Muscle of arm (tissue), 14 donors: ENCODE measurements at places on chromosomes 2 and 18.

DNA sequence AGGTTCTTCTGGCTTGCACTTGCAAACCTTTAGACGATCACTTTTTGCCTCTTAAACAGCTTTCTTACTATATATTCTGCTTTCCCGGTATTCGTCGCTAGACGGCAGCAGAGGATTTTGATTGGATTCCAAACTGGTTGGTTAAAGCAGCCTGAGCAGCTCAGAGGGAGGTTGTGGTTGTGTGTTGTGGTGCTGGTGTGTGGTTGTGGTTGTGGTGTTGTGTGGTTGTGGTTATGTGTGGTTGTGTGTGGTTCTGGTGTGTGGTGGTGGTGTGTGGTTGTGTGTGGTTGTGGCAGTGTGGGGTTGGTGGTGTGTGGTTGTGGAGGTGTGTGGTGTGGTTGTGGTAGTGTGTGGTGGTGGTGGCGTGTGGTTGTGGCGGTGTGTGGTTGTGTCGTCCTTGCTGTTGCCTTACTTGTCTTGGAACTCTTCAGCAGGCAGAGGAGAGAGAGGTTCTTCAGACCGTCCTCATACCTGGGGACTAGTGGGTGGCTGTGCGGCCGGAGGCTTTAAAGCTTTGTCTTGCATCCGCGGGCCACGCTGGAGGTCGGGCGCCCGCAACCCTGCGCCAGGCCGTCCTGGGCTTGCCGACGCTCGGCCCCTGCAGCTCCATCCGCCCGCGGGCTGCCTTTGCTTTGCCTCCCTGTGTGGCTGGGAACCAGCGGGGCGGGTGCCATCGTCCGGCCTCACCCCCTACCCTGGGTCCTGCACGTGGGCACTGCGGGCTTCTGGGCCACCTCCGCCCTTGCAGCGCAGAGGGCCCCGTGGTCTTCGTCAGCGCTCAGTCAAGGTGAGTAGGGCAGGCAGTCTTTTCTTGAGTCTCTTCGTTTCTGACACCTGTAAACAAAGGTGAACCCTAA lies 190.8 kb downstream of the ARHGAP28 start:
- DNase-seq: peak; percentile 58

GRCh38 chr2:20634507-20635112 lies 16.3 kb downstream of the HS1BP3 start:
- no peak for DNase-seq

GRCh38 chr2:70330476-70330875 lies 28.6 kb upstream of the FAM136A start:
- DNase-seq: no peak

GRCh38 chr2:110770959-110771431 lies 38.6 kb downstream of the ACOXL start:
- peak; percentile 88 for DNase-seq

DNA sequence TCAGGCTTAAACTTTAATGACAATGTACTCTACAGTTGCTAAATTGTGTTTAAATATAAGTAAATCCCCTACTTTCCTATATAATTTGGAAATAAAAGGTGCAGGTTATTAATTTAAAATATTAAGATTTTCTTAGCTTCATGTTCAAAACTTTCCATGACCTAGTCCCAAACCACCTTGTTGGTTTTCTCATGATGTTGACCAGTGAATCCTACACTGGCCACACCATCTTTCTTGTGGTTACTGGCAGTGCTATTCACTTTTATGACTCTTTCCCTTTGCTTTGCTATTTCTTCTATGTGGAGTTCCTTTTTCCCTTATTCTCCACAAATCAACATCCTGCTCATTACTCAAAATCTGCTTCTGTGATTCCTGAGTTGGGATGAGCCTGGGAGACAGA lies 138.6 kb upstream of the NDUFV2 start:
- DNase-seq: no peak

GRCh38 chr2:68845043-68845442 lies 26.2 kb downstream of the BMP10 start:
- DNase-seq: no peak

- no peak for DNase-seq
Measured at GRCh38 chr18:78813936-78814710, 165.5 kb upstream of the SALL3 start.

DNA sequence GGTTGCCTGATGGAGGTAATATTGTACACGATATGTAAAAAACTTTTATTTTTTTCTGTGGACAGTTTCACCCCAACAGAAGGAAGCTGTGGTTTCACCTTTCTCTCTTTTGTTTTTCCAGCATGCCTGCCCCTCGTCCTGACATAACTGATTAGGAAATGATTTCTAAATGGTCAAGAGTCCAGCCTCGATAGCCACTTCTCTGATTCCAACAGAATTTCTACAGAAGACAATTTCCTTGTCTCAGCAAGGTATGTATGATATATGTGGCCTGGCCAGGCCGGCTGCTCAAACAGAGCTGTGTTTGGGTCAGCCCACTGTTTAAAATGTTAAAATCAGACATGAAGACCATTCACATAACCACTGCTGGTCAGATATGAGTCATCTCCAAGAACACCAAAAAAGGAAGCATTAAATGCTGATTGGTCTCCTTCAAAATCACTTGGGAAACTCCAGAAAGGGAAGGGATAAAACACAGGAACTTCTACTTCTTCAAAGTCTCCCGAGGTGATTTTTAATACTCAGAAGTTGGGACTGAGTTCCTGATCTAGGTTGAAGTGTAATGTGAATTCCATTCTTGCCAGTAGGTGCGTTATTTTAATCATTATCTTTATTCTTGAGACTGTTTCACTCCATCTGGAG lies 22.3 kb downstream of the ATP8B1 start:
- DNase-seq: no peak

DNA sequence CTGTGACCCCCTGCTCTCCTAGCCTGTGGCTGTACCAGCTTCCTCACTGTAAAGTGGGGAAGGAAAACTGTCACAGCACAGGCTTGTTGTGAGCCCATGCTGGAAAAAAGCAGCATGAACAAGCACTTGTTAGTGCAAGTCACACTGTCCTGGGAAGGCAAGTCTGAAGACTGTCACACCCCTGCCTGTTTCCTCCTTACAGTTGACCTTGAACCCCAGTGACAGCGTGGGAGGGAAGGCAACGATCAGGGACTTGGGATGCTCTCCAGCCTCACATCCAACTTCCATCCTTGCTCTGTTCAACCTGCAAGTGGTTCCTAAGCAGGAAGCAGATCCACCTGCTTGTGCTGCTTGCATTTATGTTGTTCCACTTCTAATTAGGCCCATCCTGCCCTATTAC lies 311.3 kb upstream of the KLHL29 start:
- DNase-seq: no peak

GRCh38 chr18:46452820-46453219 lies 204.2 kb downstream of the LOXHD1 start:
- DNase-seq: no peak

DNA sequence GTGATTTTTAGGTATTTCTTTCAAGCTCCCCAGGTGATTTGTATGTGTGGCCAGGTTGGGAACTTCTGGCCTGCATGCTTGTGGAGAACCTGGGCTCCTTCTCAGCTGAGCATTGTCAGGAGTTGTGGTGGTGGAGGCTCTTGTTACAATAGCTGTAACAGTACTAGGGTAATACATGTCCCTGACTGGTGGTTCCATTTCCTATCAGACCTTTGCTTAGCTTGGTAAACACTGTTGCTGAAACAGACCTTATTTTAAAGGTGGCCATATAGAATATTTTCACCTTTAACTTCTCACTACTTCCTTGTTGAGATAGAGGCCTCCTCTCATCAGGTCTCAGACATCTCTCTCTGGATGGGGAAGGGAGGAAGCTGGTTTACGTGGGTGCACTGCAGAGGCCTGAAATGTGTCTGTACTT lies 79.2 kb downstream of the SETBP1 start:
- DNase-seq: no peak

GRCh38 chr2:68853035-68853434 lies 18.2 kb downstream of the BMP10 start:
- DNase-seq: no peak

GRCh38 chr2:120654381-120655134 lies 81.1 kb upstream of the GLI2 start:
- DNase-seq: no peak

DNA sequence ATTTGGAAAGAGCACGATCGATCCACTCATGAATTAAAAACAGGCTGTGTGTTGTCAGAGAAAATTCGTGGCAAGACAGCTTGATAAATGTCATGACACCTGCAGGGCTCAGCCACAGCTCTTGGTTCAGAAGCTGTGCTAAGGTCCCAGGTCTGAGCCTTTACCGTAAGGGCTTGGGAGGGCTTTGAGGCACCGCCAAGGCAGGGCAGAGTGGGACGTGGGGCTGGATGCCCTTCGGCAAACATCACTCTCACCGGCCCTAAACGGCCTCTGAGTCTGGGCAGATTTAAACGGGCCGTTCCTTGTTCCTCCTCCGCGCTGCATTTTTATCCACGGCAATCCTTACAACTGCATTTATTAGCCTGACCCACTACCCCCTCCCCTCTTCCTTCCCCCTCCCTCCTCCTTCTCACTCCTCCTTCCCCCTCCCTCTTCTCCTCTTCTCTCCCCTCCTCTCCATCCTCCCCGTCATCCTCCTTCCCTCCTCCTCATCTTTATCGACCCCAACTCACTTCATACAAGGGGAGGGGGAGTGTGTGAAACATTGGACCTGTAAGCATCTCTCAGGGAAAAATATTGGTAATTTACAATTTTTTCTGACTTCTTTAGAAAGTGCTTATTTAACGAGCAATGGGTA lies 33.9 kb downstream of the MBP start:
- DNase-seq: no peak

DNA sequence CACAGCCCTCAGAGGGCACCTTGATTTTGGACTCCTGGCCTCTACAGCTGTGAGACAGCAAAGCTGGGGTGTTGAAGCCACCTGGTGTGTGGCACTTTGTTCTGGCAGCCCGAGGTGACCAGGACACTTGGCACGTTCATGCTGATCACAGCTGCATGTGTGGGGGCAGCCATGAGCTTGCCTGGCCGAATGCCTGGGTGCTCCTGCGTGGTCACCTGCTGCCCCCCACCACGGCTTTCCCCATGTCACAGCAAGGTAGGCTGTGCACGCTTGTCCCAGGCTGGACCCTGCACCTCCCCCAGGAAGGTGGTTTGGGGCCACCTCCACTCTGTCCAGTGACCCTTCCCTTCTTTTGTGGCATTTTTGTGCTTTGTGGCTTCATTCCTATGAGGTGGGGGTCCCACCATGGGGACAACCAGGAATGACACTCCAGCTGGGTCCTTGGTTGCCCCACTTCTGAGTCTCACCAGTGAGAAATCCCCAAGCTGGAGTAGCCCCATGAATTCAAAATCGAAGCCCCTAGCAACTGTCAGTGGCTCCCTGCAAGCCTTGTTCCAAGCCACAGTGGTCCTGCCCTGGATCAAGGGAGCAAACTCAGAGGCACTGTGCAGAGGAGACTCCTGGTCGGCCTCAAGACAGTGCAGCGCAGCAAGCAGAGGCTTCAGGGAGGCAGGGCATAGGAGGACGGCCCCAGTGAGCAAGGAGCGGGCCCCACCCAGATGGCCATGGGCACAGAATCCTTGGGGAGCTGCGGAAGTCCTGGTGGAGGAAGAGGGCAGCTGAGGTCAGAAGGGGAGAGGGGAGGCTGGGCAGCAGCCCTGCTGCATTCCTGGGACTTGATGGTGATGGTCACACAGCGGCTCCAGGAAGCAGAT lies 121.4 kb upstream of the HS6ST1 start:
- no peak for DNase-seq

DNA sequence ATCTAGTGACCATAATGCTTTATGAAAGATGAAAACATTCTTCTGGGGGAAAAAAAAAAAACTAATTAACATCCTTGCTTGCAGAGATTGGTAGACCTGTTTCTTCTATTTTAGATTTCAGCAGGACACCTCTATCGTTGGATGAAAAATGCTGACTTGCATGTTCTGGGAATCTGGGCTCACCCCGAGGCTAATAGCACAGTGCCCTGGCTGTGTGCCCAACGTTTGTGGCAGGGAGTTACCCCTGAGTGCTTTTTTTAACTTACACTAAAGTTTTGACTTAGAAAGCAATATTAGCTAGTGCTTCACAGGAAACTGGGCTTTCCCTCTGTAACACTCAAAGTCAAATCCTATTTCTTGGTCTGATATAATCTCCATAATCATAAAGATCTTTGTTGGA lies 233.2 kb downstream of the SLC8A1 start:
- DNase-seq: no peak

DNA sequence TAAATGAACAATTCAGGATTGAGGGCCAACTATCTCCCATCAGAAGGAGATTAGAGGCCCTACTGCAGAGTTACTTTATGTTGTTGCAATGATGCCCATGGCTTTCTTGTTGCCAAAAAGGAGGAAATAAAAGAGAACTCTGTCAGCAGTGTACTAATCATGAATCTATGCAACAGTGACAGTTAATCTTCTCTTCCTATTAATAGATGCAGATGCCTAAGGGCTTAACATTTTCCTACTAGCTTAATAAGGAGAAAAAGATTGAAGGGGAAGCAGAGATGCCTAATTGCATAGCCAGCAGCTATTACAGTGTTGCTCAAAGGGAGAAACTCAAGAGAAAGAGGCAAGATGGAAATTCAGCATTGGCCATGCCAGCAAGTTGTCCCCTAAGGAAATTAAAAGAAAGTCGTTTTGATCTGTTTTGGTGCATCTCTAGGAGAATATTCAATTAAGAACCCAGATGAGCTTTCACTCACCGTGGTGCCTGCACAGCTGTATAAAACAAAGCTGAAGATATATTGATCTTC lies 107.1 kb upstream of the KCNJ3 start:
- no peak for DNase-seq

GRCh38 chr18:7950380-7951136 lies 383.4 kb downstream of the PTPRM start:
- DNase-seq: no peak

DNA sequence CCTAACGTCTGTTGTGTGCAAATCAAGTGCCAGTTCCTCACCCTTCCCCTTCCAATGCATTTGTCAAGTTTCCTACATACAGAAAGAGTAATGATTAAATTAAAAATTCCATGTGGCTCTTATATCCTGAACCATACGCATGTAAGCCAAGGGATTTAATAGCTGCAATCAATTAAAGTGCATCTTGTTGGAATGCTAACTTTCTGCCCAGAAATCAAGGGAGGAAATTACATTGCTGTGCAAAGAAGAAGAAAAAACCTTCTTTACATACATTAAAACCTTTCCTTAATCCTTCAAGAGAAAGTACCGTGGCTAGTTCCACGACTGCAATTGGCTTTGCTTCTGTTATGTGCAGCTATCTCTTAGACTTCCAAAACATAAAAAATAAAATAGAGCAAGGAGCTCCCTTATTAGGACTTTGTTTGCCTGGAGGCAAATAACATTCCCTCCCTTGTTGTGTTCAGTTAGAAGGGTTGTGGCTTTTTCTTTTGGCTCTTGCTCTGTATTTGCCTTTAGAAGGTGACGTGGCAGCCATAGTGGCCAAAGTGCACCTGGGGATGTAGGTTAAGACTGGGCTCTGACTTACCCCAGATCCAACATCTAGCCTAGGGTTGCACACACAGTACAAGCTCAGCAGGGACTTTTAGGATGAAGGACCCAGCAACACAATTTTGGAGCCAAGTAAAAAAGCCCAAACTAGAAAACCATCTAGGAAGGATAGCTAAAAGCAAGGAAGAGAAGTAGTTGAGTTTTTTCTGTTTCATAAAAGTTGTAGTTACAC lies 158.3 kb downstream of the ANTXR1 start:
- DNase-seq: no peak

DNA sequence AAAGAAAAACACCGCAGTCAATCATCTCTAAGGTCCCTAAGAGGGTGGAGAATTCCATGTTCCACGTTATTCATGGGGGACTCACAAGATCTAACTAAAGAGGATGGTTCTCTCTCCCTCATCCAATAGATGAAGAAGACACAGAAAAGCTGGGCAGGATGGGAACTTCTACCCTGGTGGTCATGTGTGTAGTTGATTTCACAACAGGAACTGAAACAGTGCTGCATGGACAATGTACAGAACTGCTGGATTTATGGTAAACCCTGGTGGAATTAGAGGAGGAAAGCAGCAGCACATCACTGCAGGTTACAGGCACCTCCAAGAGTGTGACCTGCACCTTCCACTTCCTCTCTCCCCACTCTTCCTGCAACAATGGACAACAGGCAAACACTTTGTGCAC lies 31.4 kb downstream of the FECH start:
- DNase-seq: no peak
